ENCODE measurements at places on chromosomes 12 and 14. TPM values are rescaled to one million over a fixed set of nuclear protein-coding genes. Genes with fewer than 3 reads are reported as not detected.

DLGAP5 gene
- total RNA-seq = not detected

BDKRB2 gene
- total RNA-seq = not detected

TWF1 gene
- total RNA-seq = 30.0 TPM

PCNX4 gene
- 70.1 TPM for total RNA-seq

CCNT1 gene
- total RNA-seq = 73.1 TPM

ADCY6 gene
- not detected for total RNA-seq

GLTP gene
- total RNA-seq = 21.9 TPM

CLEC4D gene
- not detected for total RNA-seq

BMP4 gene
- total RNA-seq = not detected

NKX2-8 gene
- total RNA-seq = not detected

DBX2 gene
- not detected for total RNA-seq

CLEC1A gene
- total RNA-seq = not detected

DHRS4L2 gene
- 16.8 TPM for total RNA-seq

NAV3 gene
- total RNA-seq = not detected

PMEL gene
- total RNA-seq = 0.90 TPM

NPFF gene
- not detected for total RNA-seq

RDH16 gene
- 2.4 TPM for total RNA-seq

KRT7 gene
- total RNA-seq = not detected

RSRC2 gene
- total RNA-seq = 155 TPM

HRK gene
- 49.6 TPM for total RNA-seq

CEBPE gene
- total RNA-seq = 0.37 TPM

RAD9B gene
- 1.7 TPM for total RNA-seq

ACSM4 gene
- not detected for total RNA-seq

DEPDC4 gene
- total RNA-seq = 0.36 TPM

GYS2 gene
- 0.10 TPM for total RNA-seq

ABCD2 gene
- total RNA-seq = 1.8 TPM

PTPRB gene
- total RNA-seq = not detected

PTGES3 gene
- total RNA-seq = 121 TPM

MYF5 gene
- not detected for total RNA-seq

CACNA1C gene
- 0.10 TPM for total RNA-seq

RFX4 gene
- not detected for total RNA-seq

TAOK3 gene
- total RNA-seq = 69.6 TPM

LUM gene
- total RNA-seq = not detected

EIF2S3B gene
- 0.73 TPM for total RNA-seq

SYNDIG1L gene
- not detected for total RNA-seq

SYNE3 gene
- total RNA-seq = 76.1 TPM

ATL1 gene
- total RNA-seq = 3.8 TPM

MYH6 gene
- not detected for total RNA-seq

PSMB5 gene
- total RNA-seq = 29.0 TPM

TAS2R50 gene
- 2.0 TPM for total RNA-seq

TMPRSS12 gene
- total RNA-seq = not detected

Data from B cell (primary cell).